Stimulated activated CD4-positive, alpha-beta T cell treated with anti-CD3 and anti-CD28 coated beads, Interleukin-1b, Interleukin-23, amount 100 ng/mL, for 4 hours (primary cell): ENCODE measurements at places on chromosomes 2 and 18.

DNA sequence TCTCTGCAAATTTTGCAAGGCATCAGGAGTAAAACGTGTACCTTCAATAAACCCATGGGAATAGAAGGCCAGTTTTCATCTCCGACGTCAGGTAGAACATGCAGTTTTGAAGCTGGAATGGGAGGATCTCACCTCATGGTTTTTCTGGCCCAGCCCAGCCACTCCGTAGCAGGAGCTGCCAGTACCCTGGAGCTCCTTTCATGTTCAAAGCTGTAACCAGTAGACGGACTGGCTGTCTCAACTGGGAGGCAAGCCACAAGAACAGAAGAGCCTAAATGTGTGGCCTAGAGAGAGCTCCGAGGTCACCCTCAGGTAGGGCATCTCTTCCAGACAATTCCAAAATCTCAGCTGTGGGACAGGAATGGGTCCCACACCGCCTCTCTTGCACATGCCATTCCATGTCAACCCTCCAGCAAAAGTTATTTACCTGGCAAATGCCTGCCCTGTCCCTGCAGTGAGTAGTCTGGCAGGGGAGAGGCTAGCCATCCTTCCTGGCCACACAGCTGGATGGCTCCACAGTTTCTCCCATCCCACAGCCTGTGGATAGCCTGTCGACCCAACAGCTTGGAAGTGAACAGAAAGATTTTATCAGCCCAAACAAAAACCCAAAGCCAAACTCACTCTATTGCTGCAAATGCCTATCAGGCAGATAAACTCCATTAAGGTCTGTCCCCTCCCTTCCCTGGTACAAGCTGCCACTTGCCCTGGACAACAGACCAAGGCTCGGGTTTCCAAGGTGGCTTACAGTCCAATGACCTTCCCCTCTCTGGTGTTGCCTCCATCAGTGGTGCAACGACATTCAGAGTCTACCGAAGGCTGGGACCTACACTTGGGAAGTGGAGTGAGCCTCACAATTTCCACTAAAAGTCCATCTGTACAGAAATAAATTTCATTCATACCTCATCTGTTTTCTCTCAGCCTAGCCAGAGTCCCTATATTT, 27.8 kb downstream of the CRACDL start:
- DNase-seq = no peak

DNA sequence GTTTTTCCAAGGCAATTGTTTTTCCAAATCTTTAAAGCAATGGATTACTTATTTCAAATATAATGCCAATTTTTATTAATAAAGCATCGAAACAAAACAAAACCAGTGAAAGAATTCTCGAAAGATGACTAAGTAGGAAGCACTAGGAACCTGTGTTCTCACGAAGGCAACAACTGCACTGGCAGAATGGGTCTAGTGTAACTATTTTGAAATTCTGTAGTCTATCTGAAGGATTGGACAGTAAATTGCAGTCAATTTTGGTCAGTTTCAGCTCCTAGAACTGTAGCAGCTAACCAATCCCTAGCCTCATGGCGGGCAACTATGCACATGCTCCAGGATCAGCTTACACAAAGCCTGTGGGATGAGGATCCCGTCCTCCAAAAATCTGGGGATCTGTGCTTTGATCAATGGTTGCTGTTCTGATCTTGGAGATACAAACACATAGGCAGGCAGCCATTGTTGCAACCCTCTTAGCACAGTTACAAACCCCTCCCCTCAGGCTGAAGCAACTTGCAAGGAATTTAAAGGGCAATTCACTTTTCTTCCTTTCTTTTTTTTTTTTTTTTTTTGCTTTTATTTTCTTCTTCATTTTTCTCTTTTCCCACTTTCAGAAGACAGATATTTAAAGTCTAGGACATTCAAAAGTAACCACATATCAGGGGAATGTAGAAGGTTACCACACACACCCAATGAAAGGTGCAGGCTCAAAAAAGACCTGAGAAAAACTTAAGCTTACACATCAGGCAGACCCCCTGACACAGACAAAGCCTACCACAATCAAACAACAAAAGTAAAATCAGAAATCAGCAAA, 147.6 kb downstream of the THADA start:
- no peak for DNase-seq

GRCh38 chr2:177445200-177445599, 52.6 kb downstream of the AGPS start:
- no peak for DNase-seq

DNA sequence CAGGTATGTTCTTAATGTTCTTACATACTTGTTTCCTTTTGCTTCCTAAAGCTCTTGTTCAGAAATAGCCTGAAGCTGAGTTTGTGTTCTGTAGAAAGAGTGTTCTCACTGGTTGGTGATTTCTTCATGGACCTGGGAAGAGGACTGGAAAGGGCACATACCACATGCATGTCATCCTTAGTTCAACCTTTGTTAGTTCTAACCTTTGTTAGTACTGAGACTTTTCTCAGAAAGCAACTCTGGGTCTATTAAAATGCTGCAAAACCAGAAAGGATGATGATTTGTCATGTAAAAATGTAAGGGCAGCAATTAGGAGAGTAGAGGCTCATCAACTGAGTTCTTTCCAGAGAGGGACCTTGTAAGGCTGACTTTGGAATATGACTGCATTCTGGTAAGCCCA, 2.5 kb upstream of the FAP start:
- no peak for DNase-seq

- no peak for DNase-seq
These were observed 557 bp upstream of the E2F6 start for GRCh38 chr2:11466307-11467128.

DNA sequence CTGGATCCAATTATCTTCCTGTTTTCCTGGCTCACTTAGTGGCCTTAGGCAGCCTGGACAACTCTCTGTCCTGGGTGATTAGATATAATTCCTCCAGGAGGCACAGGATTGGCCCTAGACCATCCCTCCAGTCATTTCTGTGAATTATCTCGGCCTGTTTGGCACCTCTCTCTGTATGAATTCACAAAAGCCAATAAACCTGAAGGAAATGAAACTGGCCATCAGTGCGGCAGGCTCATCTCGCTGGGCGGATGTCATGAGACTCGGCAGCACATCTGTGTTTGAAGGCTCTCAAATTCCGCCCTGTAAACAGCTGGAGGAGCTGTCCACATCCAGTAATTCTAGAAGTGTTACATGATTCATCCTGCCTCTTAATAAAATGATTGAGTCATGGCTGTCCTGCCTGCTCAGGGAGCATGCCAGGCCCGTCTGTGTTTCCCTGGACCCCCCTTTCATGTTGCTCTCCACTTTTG, 38.6 kb downstream of the ACOXL start:
- no peak for DNase-seq

DNA sequence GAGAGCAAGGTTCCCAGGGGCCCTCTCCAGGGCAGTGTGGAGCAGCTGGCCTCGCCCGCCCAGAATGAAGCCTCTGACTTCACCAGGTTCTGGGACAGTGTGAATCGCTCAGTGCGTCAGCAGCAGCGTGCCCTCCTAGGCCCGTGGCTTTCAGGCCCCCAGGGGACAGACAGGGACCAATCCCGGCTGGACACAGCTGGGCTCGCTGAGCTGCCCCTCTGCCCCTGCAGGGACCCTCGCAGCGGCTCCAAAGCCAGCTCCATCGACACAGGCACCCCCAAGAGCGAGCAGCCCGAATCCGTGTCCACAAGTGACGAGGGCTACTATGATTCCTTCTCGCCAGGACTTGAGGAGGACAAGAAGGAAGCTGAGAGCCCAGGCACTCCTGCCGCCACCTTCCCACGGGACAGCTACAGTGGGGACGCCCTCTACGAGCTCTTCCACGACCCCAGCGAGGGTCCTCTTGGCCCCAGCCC, 7.6 kb downstream of the AMER3 start:
- DNase-seq = no peak

- no peak for DNase-seq
These were observed 238.3 kb downstream of the PRKCE start for GRCh38 chr2:45889620-45890370.

- DNase-seq = no peak
These were observed 139.8 kb downstream of the MAP4K4 start for GRCh38 chr2:101837354-101837753.

- no peak for DNase-seq
These were observed 593.7 kb upstream of the CHAC2 start for GRCh38 chr2:53173698-53174455.

- DNase-seq = no peak
These were observed 427.3 kb downstream of the GALR1 start for GRCh38 chr18:77676910-77677309.

DNA sequence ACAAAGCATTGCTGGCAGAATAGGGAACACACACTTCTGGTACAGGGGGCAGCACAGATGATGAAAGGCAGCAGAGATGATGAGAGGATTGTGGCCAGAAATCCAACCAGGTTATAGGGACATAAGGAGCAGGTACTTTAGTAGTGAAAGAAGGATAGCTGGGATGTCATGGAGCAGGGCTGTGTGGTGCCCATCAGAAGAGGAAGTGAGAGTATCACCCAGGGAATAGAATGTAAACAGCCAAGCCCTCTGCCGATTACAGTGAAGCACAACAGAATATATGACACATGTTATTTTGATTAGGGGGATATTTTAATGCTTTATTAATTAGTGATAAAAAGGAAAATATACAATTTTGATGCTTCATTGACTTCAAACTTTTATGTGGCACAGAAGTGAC, 883.4 kb upstream of the CDH2 start:
- no peak for DNase-seq

- no peak for DNase-seq
These were observed 32.6 kb upstream of the LRRC30 start for GRCh38 chr18:7198326-7198725.

GRCh38 chr2:211846714-211847113, 691.9 kb downstream of the ERBB4 start:
- DNase-seq = no peak

DNA sequence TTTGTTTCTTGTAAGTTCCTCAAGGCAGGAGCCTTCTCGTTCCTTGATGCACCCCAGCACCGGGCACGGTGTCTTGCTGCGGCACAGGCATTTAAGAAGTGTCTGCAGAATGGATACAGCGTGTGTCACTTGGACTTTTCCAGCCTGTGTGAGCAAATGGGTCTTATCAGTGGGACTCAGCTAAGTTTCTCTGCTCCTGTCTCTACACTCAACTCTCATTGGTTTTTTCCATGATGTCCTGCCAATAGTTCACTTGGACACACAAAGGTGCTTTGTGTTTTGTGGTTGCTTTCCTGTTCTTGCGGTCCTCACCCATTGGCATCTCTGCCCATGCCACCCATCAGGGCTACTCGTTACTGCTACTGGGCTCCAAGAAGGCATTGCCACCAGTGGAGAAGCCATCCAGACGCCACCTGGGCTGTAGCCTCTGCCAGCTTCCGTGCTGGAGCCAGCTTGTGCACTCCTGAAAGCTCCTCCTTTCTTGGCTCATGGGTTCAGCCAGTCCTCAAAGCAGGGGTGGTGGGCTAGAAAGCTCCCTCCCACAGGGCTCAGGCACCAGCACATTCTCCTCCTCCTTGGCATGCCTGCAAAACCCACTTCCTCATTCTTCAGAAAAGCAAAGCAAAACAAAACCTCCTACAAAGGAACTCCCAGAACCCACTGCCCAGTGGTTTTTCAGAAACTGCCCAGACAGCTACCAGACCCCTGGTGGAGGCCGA, 41.4 kb downstream of the IL1R2 start:
- no peak for DNase-seq

GRCh38 chr18:11327391-11328009, 178.1 kb upstream of the PIEZO2 start:
- DNase-seq = no peak

DNA sequence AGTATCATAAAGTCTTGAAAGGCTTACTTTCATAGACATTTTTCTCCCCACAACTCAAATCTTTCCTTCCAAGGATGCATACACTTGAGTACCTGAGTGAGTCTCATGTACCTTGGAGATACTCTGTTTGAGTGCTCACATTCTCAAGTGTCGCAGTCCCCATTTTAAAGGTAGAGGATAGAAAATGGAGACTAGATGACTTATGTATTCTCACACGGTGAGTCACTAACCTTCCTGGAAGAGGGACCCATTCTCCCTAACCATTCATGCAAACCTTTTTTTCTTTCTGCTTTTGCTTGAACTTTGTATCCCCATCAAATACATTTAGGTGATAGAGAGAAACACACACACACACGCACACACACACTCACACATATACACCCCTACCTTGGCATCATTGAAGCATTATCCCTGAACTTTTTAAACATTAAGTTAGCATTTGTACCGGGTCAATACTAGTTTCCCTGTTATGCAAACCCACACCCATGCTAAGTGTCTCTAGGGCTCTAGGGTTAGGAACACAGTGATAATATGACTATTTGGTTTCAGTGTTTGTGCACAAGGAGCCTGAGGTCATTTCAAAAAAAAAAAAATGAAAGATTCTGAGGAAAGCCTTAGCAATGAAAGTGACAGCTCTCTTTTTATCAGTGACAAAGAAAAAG, 236.2 kb downstream of the IKZF2 start:
- DNase-seq = no peak

DNA sequence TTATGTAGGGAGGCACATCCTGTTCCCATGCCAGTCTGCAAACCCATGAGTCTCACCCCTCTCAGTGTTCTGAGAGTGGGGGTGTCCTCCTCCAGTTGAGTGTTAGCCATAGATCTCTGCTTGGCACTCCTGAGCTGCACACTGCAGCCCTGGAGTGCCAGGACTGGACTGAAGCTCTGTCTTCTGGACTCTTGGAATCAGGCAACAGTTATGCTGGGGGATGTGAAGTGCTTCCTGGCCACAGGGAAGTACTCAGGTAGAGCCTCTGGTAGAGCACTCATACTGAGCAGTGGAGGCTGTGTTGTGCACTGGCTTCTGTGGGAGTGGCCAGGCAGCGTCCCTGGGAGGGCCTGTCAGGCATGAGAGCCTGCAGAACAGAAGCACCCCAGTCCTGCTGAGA, 43.0 kb downstream of the SERPINB7 start:
- DNase-seq = no peak

- no peak for DNase-seq
These were observed 238.6 kb upstream of the TNP1 start for GRCh38 chr2:217098435-217098834.
